Amniotic stem cell (primary cell): ENCODE measurements at places on chromosomes 12 and 14.

DNA sequence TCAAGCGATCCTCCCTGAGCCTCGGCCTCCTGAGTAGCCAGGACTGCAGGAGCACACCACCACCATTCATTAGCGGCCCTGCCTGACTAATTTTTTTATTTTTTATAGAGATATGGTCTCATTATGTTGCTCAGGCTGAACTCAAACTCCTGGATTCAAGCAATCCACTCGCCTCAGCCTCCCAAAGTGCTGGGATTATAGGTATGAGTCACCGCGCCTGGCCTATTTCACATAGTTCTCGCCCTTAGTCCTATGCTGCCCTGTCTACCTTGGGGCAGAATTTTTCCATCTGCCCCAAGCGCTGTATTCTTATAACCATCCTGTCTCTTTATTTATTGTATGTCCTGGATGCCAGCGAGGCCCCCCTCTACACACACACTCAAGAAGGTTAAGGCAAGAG lies 50.9 kb upstream of the BCL2L14 start:
- no peak for DNase-seq

DNA sequence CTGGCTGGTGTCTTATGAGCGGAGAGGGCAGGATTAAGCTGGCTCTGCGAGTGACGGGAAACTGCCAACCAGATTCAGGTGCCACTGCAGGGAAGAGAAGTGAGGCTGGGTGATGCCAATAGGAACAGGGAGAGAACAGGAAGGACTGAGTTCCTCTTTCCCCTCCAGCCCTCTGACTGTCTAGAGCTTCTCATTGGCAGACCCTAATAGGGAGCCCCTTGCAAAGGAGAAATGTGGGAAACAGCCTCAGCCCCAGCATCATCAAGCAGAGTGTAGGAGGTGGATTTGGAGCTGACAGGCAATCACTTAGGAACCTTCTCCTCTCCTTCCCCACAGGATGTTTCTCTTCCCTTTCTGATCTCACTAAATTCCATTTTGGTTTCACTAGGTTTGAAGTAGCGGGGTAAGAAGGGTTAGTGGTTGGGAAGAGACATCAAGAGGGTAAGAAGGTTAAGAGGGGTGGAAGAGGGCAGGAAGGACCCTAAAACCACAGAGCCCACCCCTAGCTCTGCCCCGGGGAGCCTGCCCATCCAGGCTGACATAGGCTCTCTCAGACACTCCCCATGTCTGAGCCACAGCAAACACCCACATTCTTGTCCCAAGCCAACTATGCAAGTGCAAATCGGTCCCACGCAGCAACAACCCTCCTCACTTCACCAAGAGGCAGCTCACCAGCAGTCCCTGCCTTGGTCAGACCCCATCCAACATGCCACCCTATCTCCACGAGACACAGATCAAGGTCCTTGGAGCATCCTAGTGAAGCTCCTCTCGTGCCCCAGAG lies 111.1 kb downstream of the STAB2 start:
- DNase-seq: no peak

DNA sequence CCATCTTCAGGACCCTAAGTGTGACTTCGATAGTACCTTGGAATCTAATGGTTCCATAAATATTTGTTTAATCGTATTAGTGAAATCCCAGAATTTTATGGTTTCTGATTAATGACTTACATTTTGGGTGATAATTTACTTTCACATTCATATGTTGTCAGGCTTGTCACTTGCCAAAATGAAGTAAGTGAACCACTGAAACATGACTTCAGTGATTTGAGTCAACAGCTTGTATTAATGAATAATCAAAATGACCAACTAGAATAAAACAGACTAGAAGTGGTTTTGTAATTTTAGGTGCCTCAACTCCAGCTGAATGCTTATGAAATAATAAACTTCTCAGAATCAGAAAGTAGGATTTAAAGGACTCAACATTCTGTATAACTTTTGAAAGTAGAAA lies 517.1 kb downstream of the PRKD1 start:
- DNase-seq: no peak

DNA sequence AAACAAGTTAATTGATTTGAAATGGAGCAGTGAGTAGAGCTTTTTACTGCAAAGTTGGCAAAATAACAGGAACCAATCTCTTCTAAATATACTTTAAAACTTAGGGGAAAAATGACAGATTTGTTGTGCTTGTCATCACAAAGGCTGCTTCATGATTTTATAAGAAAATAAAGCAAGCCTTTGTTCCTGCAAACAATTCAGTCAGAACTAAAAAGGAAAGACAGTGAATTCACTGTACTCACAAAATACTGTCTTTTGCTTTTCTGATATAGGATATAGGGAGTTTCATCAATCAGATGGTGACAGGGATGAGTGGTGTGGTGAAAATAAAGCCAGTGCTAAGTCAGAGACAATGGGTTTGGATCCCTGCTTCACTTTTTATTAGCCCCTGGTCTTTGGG lies 126.0 kb downstream of the HELB start:
- DNase-seq: no peak

DNA sequence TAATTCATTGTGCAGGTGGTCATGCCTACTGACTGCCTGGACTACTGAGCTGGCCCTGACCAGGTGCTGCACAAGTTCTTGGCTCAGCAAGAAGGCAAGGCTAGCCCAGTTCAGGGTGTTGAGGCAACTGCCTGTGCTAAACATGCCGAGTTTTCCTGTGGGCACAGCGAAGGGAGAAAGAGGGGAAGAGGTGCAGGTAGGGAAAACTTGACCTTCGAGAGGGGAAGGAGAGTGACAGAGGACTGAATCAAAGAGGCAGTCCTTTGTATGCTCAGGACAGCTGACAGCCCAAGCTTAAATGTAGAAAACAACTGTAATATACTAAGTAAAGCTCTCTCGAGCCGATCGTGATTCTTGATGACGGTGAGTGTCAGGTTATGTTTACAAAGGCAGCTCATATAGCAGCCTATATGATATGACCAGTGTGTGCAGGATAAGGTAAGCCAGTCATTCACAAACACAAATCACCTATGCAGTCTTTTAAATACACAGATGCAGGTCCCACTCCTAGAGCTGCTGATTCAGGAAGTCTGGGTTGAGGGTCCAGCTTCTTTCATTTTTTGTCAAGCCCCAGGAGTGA lies 2.6 kb downstream of the IRAK3 start:
- no peak for DNase-seq

GRCh38 chr14:81137316-81137715 lies 83.4 kb downstream of the GTF2A1 start:
- peak; percentile 30 for DNase-seq

GRCh38 chr12:132197581-132198354 lies 53.5 kb downstream of the NOC4L start:
- DNase-seq: no peak

- no peak for DNase-seq
Observed at GRCh38 chr12:47079981-47080724, 394 bp upstream of the AMIGO2 start.

GRCh38 chr12:14394317-14395073 lies 29.0 kb downstream of the ATF7IP start:
- no peak for DNase-seq

GRCh38 chr12:56143870-56144269 lies 8.5 kb upstream of the MYL6B start:
- DNase-seq: no peak

DNA sequence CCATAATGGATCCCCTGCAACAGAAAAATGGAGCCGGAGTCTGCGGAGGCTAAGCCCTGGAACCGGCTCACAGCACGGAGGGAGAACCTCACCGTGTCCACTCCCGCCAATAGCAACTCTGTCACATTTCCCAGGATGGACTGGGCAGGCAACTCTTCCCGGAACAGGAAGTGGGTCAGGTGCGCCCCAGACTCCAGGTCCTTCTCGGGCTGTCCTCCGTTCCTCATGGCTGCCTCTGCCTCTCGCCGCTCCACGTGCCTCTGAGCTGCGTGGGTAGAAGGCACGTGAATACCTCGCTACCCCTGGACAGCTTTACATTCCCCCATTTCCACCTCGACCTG lies 2.2 kb downstream of the CYP27B1 start:
- no peak for DNase-seq

DNA sequence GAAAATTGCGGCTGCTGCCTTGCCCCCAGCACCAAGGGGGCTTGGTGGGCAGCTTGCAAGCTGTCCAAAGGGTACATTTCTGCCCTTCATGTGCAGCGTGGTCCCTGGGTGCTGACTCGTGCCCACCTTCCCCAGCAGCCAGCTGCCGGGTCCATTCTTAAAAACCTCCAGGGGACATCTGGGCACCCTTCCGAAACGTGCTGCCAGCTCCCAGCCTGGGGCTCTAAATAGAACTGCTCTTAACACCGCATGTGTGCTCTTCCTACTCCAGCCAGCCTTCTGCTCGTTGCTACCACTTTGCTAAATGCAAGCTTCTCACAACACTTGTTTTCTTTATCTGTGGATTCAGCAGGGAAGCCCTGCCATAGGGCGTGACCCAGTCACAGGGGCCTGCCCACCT lies 66.0 kb downstream of the RIMBP2 start:
- DNase-seq: no peak

GRCh38 chr12:27505761-27506160 lies 18.2 kb upstream of the PPFIBP1 start:
- no peak for DNase-seq

- no peak for DNase-seq
Observed at GRCh38 chr12:109302770-109303169, 6.3 kb downstream of the FOXN4 start.

GRCh38 chr12:44397631-44398030 lies 478.5 kb downstream of the NELL2 start:
- DNase-seq: no peak

DNA sequence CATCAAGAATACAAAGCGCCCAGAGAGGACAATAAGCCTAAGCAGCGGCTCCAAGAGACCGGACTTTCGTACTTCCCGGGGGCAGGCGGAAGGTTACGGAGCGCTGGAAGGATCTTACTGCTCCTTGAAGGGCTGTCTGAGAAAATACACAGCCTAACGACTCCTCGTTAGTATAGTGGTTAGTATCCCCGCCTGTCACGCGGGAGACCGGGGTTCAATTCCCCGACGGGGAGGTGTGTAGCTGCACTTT lies 12.1 kb upstream of the TMPO start:
- DNase-seq: peak; percentile 84

DNA sequence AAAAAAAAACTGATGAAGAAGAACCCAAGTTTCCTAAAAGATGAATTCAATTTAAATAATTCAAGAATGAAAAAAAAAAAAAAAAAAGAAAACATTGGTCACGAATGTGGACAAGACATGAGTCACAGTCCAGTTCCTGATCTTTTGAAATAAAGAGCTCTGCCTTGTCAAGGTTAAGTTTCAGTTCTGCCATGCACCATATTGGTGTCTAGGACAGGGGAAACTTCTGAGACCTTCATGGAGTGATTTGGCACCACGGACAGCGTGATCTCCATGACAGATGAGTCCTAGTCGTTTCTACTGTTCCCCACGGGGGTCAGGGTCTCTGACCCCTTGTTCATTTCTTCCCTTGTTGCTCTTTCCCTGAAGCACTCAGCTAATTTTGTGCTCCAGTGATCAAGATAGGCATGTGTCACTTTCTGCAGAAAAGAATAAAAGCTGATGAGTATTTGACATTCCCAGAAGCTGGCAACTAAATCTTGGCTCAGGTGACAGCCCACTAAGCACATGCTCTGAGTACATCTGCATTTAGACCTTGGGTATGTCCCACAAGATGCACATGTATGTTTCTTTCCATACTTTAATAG lies 1159.7 kb downstream of the BCL11B start:
- no peak for DNase-seq

GRCh38 chr12:52091061-52091460 lies 11.6 kb downstream of the SMIM41 start:
- no peak for DNase-seq

- DNase-seq: no peak
Observed at GRCh38 chr14:30385925-30386324, 173.0 kb upstream of the G2E3 start.

GRCh38 chr12:90974286-90974685 lies 19.3 kb upstream of the CCER1 start:
- DNase-seq: no peak

DNA sequence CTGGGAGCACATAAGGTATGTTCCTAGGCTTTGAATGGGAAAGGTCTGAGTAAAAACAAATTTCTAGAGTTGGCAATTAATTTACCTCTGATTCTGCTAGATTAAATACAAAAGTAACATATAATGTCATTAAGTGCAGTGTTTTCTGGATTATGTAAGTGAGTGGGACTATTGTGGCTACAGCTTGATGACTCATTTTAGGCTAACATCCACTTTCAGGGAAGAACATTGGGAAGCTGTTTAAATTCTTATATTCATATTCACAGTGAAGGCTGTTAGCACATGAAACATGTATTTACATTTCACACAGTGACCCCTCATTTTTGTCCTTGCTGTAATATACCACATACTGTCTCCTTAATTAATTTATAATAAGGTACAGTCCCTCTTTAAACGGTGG lies 13.2 kb upstream of the BMAL2 start:
- DNase-seq: no peak

GRCh38 chr12:88784166-88784565 lies 203.9 kb upstream of the KITLG start:
- no peak for DNase-seq

DNA sequence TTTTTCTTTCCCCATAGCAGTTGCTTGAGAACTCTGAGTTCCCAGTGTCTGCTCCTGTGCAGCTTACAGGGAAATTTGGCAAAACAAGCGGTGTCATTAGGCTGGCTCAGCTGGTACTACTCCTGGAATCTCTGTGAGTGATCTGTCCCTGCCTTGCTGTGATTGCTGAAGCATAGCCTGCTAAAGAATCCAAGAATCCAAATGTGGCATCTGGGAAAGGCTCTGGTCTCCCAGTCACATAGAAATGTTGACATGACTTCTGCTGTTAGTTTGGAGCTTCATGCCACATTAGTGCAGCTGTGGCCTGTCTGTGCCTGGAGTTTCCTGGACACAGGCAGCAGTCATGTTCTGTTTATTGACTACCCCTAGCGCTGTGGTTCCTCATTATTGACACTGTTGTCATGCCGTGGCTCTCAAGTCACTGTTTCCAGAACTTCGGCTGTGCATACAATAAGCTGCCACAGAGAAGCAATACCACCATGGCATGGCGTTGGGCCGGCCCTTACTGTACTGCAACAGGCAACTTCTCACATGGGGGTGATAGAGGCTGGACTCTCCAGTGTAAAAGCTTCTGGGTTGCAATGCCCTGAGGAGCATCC lies 166.8 kb downstream of the MYRFL start:
- no peak for DNase-seq

GRCh38 chr12:75766263-75767160 lies 255.1 kb upstream of the KRR1 start:
- no peak for DNase-seq

- DNase-seq: peak; percentile 8
Observed at GRCh38 chr14:67166450-67166853, 22.8 kb upstream of the GARIN2 start.

DNA sequence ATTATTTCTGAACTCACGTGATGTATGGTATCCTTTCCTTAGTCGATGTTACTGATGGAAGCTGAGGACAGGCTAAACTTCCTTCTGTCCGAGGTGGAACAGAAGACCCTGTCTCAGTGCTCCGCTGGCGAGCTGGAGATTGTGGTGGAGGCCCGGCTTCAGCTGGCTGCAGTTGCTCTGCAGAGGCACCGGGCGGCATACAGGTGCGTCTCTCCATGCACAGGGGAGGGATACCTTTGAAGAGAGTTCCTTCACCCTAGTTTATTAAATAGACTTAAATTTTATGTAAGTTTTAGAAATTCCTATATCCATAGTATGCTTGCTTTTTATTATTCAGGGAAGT lies 186.7 kb upstream of the NEDD1 start:
- DNase-seq: no peak

- no peak for DNase-seq
Observed at GRCh38 chr12:93594766-93595311, 22.4 kb downstream of the SOCS2 start.

- no peak for DNase-seq
Observed at GRCh38 chr14:84006643-84007155, 1523.2 kb upstream of the FLRT2 start.
